NCI-H1436 treated with DMSO at 0.1 percent for 48 hours (cell line): ENCODE measurements at places on chromosomes 11 and 22.

DNA sequence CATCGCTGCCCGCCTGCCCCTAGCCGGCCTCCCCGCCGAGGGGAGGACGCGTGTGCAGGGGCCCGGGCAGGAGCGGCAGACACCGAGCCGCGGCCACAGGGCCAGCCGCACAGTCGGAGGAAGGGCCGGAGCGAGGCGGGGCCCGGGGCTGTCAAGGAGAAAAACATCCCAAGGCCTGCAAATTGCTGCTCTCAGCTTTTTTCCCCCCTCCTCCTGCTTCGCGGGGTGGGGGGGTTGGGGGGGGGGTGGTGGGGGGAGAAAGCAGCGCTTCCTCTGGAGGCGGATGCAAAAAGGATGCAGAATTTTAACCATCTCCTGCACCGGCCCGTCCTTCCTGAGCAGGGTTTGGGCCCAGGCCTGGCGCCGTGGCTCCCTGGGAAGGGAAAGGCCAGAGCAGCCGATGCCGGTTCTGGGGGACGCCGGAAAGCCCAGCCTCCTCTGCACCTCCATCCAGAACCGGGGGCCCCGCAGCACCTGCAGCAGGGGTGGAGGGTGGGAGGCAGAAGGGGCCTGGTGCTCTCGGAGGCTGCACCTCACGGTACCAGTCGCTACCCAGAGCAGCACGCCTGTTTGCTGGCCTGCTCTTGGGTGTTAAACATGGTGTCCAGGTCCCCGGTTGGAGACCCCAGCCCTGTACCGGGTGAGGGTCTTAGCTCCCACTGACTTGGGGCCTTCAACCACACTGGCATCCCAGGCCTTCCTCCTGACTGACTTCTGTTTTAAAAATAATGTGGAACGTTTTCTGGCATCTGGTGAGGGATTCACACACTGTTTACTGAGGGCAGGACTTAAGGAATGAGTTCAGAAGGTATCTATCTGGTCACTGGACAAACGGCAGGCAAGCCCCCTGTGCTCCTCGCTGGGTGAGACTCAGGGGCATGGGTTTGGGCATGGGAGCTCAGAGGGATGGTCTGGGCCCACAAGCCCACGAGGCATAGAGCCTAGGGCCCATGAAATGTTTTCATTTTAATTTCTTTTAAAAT, 77.4 kb upstream of the WNT7B start:
- no peak for DNase-seq

GRCh38 chr11:1435820-1436467, 46.2 kb downstream of the BRSK2 start:
- no peak for DNase-seq

DNA sequence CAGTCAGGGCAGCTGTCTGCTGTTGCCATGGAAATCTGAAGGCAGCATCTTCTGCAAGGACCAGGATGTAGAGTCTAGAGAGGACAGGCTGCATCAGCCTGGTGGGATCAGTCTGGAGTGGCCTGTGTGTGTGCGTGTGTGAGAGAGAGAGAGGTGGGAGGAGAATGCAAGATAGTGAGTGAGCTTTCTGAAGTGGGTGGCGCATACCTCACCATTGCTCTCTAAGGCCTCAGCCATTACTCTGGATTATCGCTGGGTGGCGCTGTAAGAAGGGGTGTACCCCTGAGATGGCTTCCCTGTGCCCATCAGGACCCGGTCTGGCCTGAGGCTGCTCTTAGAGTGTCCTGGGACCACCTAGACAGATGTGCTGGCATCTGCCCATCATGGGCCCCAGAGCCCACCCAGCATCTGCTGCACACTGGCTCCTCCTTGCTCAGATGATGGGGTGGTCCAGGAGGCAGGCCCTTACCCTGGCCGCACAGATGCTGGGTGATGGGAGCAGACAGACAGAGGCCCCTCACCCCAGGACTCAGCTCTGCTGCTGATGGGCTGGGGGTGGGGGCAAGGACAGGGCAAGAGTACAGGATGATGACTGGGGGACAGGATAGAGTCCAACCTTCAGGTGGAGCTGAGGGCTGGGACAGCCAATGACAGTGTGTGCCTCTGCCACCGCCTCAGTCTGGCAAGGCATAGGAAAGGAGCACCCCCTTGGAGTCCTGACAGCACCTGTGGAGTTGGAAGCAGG, 25.7 kb upstream of the TUB start:
- no peak for DNase-seq

DNA sequence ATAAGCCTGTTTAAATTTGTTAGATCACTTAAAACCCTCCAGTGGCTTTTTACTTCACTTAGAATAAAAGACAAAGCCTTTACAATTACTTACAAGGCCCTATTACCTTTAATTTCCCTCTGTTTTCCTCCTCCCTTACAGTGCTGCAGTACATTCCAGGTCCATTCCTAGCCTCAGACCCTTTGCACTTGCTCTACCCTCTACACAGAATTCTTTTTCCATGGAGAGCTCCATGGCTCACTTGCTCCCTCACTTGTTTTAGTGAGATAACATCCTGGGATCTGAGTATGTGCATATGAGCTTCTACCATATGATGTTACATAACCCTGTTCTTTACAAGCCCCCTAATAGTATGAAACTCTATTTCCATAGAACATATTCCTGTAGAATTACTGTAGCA, 24.4 kb downstream of the ZNF214 start:
- DNase-seq, result no peak

DNA sequence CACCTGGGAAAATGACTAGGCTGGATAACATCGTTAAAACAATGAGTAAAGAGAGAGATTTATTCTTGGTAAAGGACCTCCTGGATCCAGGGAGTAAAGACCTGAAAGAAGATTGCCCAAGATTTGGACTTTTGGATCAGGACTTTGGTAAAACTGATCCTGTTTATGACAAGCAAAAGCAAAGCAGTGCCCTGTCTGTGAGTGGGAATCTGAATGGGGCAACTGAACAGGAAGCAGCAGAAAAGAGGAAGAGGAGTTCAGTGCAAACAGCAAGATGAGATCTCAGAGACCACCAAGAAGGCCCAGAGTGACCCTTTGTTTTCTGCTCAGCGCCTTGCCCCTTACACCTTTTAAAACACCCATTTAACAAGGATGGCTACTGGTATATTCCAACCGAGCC, 122.0 kb downstream of the VPREB1 start:
- no peak for DNase-seq

DNA sequence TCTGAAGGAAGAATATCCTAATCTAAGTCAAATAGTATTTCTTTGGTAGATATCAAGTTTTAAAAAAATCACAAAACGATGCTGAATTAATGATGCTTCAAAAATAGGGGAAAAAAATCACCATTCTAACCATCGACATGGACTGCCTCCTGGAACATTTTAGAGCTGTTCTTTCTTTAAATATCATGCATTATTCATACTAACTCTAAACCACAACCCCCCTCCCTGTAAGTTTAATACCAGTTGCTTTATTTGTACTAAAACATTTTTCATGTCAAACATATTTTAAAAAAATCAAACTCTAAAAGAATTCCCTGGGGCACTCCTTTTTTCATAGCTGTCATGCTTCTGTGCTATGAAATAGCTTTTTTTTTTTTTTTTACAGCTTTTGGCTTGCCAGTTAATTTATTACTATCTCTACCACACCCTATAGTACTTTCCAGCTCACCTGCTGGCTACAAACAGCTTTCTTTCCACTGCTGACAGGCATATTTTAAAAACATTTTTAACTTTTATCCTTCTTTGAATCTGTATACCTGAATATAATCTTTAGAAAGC, 256.9 kb downstream of the SOX6 start:
- no peak for DNase-seq

GRCh38 chr22:44567846-44568493, 69.9 kb upstream of the RTL6 start:
- DNase-seq, result no peak

GRCh38 chr22:44260216-44261035, 52.3 kb downstream of the SHISAL1 start:
- DNase-seq, result no peak

DNA sequence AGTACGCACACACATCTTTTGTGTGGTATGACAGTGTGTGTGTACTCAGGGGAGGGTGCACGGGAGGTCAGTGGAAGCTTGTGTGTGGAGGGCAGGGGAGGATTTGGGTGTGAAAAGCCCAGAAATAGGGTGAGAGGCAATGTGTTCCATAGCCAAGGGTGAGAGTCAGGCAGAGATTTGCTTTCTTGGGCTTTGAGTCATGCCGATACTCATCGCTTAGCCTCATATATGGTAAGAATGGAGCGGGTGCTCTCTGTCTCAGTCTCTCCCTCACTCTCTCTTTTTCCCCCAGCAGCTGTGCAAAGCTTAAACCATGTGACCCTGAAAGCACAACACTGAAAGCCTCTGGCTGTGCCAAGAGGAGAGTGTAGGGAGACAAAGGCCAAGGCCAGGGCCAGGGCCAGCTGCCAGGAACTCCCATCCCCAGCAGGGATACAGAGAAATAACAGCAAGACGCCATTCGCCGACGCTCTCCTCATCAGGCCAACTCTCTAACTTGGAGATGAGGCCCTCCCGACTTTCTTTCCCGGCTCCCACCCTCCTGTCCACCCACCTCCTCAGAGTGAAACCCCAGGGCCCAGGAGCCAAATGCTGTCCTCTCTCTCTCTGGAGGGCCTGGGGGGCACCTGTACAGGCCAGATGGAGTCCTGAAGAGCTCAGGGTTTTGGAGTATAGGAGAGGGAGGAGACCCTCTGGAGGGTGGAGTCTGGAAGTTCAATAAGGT, 20.3 kb upstream of the MICAL3 start:
- no peak for DNase-seq

GRCh38 chr11:94678236-94678635, 89.9 kb upstream of the AMOTL1 start:
- DNase-seq, result no peak

- no peak for DNase-seq
Observed at GRCh38 chr11:104524254-104524653, 360.3 kb upstream of the PDGFD start.

GRCh38 chr11:1005928-1006327, 30.6 kb downstream of the MUC6 start:
- DNase-seq, result no peak

GRCh38 chr11:30150425-30150824, 80.4 kb upstream of the FSHB start:
- DNase-seq, result no peak

- no peak for DNase-seq
Observed at GRCh38 chr11:125690006-125690405, 9.4 kb upstream of the ACRV1 start.

GRCh38 chr11:30411383-30411782, 88.5 kb downstream of the ARL14EP start:
- no peak for DNase-seq

- DNase-seq, result no peak
Observed at GRCh38 chr11:64455456-64456261, 96.7 kb downstream of the RPS6KA4 start.

DNA sequence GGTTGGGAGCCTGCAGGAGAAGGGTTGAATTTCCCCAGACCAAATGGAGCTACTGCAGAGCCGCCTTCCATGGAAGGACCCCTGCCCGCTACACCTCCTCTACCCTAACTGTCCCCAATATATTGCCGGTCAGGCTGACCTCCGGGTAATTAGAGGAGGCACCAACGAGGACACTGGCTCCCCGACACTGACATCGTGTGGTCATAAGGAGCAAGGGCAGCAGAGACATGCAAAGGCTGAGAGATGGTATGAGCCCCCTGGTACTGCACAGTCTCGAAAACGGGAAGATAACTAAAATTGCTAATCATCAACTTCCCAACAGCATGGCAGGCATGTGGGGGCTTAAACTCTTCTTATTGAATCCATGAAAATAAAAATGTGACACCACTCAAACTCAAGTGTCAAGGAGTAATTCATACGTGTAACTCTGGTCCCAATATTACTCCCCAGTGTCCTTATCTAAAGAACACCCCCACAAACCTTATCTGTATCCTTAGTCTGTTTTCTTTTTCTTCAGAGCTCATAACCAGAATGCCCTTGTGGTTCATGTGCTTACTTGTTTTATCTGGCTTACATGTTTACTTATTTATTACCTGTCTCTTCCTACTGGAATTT, 4.4 kb downstream of the CAVIN3 start:
- DNase-seq, result no peak

DNA sequence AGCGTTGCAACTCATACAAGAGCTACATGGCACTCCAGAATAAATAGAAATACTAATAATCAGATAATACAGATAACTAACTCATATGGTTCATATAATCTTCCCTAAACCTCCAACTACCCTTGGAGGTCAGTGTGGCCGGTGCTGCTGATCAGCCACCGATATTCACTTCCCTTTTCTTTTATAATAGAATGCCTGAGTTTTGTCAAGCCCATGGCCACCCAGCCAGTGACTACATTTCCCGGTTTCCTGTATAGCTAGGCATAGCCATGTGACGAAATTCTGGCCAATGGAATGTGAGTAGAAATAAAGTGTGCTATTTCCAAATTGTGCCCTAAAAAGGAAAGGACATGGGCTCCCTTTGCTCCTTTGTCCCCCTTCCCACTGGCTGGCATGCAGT, 5.9 kb upstream of the CAT start:
- no peak for DNase-seq

- DNase-seq, result no peak
Observed at GRCh38 chr11:66286699-66287098, 2.2 kb downstream of the YIF1A start.

- no peak for DNase-seq
Observed at GRCh38 chr11:92671081-92671480, 298.4 kb upstream of the MTNR1B start.

DNA sequence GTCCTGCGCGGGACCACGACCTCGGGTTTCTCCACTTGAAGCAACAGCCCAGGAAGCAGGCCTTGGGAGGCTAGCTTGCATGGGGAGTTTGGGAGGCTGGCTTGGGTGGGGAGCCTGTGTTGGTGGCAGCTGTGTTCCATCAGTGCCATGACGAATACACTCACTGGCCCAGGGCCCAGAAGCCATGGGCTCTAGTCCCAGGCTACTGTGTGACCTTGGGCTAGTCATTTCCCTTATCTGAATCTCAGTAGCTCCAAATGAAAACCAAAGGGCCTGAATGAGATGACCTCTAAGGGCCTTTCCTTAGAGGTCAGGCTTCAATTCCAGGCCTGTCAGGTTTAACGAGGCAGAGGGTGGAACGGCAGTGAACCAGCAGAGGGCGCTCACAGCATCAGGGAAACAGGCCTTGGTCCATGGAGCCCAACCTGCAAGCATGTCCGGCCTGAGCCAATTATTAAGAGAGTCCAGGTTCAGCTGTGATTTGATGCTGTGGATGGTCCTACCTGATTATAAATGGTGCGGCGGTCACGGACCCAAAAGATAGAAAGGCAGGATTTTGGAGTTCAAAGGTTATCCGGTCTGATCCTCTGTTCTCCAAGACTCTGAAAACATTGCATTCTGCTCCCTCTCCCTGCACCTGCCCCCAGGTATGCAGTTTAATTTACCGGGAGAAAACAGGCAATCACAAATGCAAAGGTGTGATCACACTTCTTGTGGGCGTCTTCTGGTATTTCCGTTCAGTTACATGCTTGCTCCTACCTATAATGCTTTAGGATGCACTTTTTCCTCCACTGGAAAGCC, 15.9 kb downstream of the PTPN5 start:
- no peak for DNase-seq
